ENCODE measurements at places on chromosomes 4 and X.
A peak's percentile ranks its signal among the peaks of the same experiment; 100 is the strongest.

- peak; percentile 50 for DNase-seq
Measured at GRCh38 chrX:18377796-18378195, 23.3 kb upstream of the SCML2 start.

DNA sequence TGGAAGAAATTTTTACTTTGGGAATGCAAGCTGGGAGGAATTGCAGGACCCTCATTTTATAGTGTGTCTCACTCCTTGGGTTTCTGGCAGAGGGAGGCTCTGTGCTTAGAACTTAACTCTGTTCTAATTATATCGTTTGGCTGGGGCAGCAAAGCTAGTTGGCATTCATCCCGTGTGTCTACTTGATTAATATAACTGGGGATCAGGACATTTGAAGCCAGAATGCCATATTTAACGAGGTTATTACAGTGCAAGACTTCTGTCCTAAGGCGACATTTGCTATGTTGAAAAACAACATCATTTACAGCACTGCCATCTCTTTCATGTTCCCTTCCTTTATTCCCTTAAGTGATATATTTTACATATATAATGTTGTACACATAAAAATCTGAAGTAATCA lies 179.1 kb upstream of the TBC1D9 start:
- no peak for DNase-seq

DNA sequence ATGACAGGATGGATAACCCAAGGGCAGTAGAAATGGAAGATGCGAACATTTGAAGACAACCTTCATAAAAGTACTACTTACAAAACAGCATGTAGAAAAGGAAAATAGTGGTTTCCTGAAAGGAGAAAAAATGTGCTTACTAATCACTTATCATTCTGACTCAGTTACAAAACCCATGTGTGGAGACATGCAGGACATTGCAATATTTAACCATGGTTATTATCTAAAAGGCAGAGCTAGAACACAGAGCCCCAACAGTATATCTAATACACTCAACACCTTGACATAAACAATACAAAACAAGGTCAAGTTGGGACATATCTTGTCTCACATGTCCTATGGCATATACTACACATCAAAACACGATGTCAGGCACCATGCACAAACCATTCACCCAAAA lies 55.9 kb downstream of the EIF4E start:
- no peak for DNase-seq

GRCh38 chr4:48799157-48799556 lies 19.1 kb upstream of the FRYL start:
- DNase-seq = no peak

DNA sequence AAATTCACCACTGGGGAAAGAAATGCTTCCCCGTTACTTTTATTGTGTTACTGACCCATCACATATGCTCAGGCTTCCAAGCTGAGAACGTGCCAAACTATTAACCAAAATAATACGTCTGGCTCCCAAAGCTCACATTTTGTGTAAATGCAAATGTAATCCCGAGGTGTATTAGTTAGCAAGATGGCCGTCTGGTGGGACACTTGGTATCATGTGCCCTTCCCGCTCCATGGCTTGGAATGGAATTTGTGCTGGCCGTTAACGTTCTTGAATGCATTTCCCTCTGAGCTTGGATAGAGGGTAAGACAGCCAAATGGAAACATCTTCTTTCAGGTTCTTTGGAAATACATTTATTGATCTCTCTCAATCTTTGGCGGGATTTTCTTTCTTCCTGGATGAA lies 105.0 kb downstream of the MFAP3L start:
- no peak for DNase-seq

DNA sequence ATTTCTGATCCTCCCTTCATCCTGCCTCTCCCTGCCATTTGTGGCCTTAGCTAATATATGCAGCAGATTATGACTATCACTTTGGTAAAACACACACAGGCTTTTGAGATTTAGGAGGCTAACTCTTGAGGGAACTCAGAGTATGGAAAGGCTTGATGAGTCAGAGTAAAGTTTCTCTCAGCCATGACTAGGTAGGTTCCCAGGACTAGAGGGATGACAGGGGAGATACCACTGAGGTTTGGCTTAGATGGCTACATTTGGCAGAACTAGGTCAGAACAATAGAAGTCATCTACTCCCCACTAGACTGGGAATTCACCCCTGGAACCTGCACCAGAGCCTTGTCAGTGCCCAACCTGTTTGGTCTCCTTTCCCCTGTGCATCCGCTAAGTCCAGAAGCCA lies 585.7 kb downstream of the TLL1 start:
- DNase-seq = no peak

- no peak for DNase-seq
Measured at GRCh38 chr4:30904215-30904555, 184.0 kb downstream of the PCDH7 start.

DNA sequence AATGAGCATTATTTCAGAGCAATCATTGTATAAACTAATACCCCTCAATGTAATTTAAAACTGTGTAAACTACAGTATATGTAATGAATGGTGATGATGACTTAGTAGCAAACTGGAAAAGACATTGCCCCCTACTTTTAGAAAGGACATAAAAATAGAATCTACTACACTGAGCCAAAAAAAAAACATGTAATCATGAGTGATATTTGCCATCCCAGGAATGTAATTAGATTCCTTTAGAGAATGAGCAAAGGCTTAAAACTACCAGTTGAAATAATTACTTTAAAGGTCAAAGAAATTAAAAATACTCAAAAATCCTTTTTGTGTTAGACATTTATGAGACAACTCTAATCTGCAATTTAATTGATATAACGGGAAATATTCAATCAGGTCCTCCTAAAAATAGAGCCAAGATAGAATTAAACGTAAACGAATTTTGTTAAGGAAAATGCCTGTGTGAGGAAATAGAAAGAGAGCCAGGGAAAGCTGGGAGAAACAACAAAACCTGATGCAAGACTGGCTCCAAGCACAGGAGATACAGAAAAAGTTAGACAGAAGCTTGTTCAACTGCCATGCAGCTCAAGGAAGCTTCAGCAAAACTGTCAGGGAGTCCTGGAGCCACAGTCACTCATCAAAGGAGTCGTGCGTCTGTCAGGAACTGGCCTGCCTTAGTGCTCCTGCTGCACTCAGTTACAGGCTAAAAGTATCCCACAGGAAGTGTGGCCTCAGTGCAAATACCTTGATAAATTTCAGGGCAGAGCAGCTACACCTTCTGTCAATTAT lies 655.7 kb upstream of the INTU start:
- DNase-seq = no peak

GRCh38 chr4:25884031-25884782 lies 21.4 kb upstream of the SEL1L3 start:
- DNase-seq = no peak

GRCh38 chr4:153024466-153024865 lies 88.3 kb downstream of the FHDC1 start:
- no peak for DNase-seq

GRCh38 chrX:50691820-50692219 lies 122.2 kb downstream of the SHROOM4 start:
- peak; percentile 41 for DNase-seq

DNA sequence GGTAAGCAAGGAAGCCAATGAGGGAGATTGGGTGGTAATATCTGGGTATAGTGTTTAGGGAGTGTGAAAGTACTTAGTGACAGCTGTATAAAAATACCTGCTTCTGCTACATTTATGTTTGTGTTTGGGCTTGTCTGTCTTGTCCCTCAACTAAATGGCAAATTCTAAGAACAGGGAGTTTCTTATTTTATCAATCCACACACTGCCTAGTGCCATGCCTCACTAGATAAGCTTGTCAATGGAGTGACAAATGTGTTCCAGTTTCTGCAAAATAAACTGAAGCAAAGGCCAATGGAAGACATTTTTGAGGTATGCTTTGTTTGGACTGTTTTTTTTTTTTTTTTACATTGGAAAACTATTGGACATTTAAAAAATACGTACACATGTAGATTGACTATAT lies 418.0 kb downstream of the SH2D1A start:
- DNase-seq = no peak

DNA sequence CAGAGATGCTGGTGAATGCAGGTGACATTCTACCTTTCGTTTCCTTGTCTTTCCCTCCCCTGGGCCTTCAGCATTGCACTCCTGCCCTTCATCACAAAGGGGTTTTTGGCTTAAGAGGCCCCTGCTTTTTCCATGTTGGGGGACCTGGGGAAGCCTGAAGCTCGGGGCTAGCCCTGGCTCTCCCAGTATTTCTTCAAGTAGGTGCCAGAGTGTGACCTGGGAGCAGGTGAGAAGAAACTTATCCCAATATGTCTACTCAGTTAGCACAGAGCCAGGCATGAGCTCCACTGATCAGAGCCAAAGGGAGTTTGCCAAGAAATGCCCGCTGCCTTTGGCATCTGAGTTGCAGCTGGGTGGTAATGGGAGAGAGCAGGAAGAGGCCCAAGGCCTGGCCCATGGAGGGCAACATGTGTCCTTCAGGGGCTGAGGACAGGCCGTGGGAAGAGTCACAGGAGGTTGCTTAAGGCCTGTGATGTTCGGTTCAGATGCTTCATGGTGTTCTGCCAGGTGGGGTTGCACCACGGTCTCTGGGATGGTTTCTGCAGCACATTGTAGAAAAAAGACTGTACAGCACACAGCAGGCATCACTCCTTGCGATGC lies 7.6 kb downstream of the PRRG3 start:
- no peak for DNase-seq

DNA sequence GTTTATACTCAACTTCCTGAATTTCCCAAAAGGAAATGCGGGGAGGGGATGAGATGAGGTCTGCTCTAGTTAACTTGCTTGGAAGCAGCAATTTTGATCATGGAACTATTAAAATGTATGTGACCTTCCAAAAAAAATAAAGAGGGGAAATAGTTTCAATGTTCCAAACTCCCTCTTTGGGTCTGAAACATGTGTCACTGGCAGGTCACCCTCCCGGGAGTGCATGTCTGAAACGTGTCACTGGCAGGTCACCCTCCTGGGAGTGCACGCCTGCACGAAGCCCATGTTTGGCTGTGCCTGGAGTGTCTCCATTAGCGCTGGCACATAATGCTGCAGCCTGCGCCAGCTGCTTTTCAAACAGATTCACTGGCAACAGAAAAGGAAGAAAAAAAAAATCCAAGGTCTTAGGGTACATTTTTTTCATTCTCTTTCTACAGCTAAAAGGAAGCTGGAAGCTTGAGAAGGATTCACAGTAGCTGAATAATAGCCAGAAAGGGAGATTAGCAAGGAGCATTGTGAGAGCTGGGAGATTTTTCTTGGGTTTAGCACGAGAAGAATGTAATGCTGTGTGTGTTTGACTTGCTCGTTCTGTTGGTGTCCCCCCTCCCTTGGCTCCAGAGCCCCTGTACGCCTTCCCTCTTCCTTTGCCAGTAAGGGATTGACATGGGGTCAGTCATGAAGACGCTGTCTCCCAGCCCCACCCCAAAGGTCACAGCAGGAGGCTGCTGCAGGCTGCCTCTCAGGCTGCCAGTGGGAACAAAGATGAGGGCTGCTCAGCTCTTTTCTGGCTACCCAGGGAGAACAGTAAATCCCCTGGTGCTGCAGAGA lies 39.2 kb upstream of the TLR3 start:
- no peak for DNase-seq

DNA sequence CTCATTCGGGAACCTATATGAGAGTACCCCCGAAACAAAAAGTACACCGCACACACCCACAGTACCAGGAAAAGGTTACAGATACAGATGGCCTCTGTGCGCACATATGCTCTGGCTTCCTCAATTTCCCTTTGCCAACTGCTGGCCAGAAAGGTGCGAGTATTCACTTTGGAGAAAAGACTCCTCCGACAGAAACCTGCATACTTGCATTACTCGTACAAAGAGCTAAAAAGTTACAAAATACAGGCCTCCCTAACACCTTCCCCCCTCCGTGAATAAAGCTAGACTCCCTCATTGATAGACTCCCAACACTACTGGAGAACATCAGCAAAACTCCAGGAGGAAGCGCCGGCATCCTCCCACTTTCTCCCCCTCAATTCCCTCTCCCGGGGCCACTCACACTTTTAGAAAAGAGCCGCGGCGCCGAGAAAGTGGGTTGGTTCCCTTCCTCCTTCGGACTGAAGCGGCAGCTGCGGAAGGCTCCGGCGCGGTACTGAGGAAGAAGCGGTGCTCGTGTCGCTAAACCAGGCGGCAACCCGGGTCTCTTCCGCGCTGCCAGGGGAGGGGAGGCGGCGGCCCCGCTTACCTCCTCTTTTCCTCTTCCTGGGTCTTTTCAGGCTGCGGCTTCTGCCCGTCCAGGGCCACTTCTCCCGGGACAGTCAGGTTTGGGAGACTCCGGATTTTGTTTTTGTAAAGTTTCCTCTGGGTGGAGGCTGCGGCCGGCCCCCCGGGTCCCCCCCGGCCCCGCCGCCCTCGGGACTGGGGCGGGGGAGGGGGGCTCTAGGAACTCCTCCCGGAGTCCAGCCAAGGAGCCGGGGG lies 1.1 kb downstream of the FBXW7 start:
- peak; percentile 56 for DNase-seq

- DNase-seq = no peak
Measured at GRCh38 chrX:130738638-130739195, 164.3 kb downstream of the ENOX2 start.

DNA sequence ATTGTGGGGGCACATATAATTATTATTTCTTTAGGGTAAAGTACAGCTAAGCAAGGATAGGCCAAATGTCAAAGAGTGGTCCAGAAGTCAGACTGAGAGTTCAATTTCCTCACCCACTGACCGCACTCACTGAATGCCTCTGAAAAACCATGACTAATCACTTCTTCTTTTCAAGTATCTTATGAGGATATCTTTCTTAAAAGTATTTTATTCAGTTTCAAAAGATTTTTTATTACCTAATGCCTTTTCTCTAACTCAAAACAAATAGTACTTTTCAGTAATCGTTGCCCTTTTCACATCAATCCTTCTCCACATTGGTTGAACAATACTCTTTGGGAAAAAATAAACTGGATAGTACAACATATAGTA lies 61.7 kb upstream of the CAMK2D start:
- no peak for DNase-seq

DNA sequence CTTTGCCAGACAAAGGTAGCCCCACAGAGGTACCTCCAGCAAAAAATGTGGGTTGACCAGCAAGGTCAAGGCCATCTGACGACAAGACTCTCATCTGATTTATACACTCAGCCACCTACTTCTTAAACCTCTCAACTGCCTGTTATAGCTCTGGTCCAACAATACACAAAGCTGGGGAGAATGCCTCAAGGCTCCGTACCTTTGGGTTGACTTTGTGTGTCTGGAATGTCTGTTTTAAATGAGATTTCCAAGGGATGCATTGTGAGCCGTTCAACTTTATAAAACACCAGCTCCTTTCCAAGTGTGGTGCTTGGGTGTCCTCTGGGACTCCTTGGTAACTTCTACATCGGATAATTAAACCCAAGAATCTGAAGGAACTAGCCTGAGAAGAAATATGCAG lies 167.0 kb upstream of the RPL34 start:
- DNase-seq = no peak

- no peak for DNase-seq
Measured at GRCh38 chr4:81963763-81964020, 410.1 kb downstream of the HNRNPD start.

DNA sequence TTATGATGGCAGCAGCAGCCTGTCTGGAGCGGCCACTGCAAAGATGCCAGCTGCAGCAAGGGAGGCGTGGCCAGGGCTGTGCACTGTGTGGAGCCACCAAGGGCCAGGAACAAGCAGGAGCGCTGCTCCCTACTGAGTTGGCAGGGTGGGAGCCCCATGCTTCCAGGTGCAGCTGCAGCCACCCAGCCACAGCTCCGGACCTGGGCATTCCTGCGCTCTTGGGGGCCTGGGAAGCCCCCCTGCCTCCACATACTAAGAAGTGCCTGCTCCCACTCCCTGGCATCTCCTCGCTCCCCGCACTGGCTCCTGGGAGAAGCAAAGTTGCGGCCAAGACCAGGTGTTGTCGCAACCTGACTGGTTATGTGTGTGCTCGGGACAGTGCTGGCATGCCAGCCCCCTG lies 619.8 kb downstream of the DMD start:
- no peak for DNase-seq

- DNase-seq = no peak
Measured at GRCh38 chr4:149291463-149291862, 524.2 kb downstream of the IQCM start.

- no peak for DNase-seq
Measured at GRCh38 chr4:1260418-1261106, 11.6 kb upstream of the CTBP1 start.

Data from CD4-positive, alpha-beta T cell treated with Interleukin-17A for 1 hour (primary cell).